ENCODE measurements at places on chromosomes 3 and 15. TPM values are rescaled to one million over a fixed set of nuclear protein-coding genes. Genes with fewer than 3 reads are reported as not detected.

Gene CPNE9
- total RNA-seq = 0.10 TPM

Gene RASL12
- total RNA-seq = not detected

Gene GATA2
- 0.13 TPM for total RNA-seq

Gene TASOR
- total RNA-seq = 61.0 TPM

Gene GNAT1
- total RNA-seq = not detected

Gene DLEC1
- 0.63 TPM for total RNA-seq

Gene MEF2A
- 21.9 TPM for total RNA-seq

Gene PLA2G4D
- total RNA-seq = not detected

Gene DPP8
- 29.8 TPM for total RNA-seq

Gene GPR62
- total RNA-seq = not detected

Gene CDHR4
- not detected for total RNA-seq

Gene MESP1
- total RNA-seq = 7.3 TPM

Gene SLC27A2
- total RNA-seq = 29.2 TPM

Gene HAPLN3
- total RNA-seq = 27.2 TPM

Gene SLC12A8
- 5.6 TPM for total RNA-seq

Gene AGBL1
- not detected for total RNA-seq

Gene CD200R1
- 2.6 TPM for total RNA-seq

Gene CYP1A1
- 0.48 TPM for total RNA-seq

Gene ITPKA
- 0.57 TPM for total RNA-seq

Data from activated CD8-positive, alpha-beta memory T cell treated with anti-CD3 and anti-CD28 coated beads for 36 hours (primary cell).